ENCODE measurements at places on chromosomes 16 and 17.

DNA sequence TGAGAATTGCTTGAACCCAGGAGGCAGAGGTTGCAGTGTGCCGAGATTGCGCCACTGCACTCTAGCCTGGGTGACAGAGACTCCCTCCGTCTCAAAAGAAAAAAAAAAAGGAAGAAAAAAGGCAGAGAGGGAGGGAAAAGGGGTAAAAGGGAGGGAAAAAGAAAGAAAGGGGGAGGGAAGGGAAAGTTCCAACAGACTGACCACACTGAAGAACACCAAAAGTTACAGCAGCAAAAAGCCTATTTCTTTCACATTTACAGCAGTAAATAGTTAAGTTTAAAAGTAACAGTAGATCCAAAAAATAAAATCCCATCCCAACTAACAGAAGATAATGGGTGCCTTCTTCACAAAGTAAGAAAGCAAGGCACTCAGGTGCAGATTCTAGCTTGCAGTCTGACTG, 36.9 kb upstream of the C17orf78 start:
- DNase-seq, result no peak

DNA sequence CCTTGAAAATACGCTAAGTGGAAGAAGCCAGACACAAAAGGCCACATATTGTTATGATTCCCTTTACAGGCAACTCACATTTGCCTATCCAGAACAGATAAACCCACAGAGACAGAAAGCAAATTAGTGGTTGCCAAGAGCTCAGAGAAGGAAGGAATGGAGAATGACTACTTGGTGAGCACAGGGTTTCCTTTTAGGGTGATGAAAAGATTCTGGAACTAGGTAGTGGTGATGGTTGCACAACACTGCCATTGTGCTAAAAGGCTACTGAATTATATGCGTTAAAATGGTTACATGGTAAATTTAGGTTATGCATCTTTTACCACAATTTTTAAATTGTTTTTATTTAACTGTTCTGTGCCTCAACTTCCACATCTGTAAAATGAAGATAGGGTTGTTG, 4.4 kb downstream of the COPRS start:
- no peak for DNase-seq

DNA sequence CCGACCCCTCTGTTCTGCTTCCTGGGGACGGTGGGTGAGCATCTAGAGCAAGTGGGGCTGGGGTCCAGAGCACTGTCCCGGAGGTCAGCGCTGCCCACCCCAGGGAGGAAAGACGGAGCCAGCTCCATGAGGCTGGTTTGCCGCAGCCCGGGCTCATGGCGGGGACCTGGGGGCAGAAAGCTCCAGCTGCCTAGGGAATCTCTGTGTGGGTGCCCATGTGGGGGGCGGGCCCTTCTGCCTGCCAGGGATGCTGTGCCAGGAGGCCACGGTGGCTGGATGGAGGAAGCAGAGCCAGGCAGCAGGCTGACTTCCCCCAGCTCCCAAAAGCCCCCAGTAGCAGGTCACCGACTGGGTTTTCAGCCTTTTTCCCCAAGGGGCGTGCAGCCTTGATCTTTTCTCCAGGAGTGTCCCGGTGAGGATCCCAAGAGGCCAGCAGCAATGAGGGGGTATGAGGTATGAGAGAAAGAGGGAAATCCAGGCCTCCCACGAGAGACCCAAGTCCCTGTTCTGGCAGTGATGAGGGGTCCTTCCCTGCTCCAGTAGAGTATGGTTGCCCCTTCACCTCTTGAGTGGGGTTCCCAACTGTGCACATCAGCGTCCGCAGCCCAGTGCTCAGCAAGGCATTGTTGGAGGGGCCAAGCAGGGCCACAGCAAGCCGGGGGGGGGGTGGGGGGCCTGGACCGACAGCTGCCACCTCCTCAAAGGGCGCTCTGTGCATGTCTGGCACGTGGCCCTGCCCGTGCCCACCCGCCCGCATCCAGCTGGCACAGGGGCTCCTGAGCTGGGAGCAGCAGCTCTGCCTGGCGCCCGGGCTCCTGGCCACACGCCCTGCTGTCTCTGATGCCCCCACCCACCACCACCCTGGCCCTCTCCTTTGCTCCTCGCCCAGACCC, 15.6 kb upstream of the BCAR1 start:
- no peak for DNase-seq

DNA sequence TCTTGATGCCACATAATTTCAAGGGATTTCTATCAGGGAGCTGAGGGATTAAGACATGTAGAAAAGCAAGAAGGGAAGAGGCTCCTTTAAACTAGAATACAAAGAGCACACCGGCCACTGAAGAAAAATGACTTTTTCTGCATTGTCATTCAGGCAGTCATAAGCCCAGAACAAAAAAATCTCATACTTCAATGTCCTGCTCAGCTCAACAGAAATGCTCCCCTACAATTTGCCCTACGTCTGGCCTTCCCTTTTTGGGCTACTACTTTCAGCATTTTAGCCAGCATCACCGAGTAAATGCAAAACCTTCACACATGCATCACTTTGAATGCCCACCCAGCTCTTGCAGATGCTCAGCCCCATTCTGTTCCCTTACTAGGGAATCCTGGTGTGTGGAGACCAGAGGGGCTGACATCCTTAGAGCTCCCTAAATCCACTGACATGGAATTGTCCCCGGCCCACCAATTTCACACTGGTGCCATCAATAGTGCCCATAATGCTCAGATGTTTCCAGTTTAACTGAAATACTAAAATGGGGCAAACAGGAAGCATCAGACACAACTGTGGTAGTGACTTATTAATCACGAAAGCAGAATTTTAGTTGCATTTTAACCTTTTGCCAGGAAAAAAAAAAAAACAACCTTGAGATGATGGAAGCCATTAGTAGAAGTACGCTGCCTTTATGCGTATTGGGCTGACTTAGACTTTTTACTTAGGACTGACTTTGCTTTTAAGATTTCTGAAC, 2.7 kb downstream of the MAP3K14 start:
- peak; percentile 38 for DNase-seq

DNA sequence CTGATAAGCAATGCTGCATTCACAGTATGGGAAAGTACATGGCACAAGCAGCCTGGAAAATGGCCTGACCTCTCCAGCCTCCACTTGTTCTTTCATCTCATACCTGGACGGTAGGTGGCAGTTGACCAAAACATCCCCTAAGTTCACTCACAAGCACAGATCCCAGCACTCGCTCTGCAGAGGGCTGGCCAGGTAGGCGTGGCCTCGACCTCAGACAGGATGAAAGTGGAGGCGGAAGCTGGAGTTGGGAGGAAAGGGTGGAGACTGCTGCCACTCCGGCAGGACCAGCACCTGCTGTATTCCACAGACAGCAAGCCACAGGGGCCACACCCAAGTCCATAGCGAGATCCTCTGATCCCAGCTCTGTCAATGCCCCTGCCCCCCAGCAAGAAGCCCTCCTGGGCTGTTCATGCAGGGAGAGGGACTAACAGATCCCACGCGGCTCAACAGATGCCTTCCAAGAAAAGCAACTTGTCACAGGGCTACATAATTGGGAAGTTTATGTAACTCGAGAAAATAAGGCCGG, 31.3 kb downstream of the ZCCHC14 start:
- DNase-seq, result peak; percentile 28

- no peak for DNase-seq
Observed at GRCh38 chr16:48246066-48246465, 1.3 kb downstream of the ABCC11 start.

- DNase-seq, result no peak
Observed at GRCh38 chr16:80573700-80574120, 32.9 kb downstream of the DYNLRB2 start.

GRCh38 chr17:74430706-74431567, 951 bp upstream of the GPRC5C start:
- DNase-seq, result no peak

GRCh38 chr16:85300406-85300968, 188.2 kb upstream of the CIBAR2 start:
- no peak for DNase-seq

DNA sequence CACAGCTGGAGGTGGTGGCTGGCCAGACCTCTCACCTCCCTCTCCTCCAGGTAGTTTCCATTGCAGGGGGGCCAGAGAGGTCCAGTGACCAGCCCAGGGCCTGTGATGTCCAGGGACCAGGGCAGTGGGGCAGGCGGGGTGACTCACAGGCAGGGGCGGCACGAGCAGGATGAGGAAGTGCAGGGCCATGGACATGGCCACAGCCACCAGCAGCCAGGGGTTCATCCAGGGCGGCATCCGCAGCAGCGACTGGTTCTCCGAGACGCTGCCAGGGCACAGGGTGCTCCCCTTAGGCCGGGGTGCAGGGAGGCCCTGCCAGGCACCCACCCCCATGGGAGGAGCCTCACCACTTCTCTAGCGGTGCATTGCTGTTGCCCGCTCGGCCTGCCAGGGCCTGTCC, 12.9 kb upstream of the P2RX1 start:
- DNase-seq, result no peak

- no peak for DNase-seq
Observed at GRCh38 chr17:13753771-13754170, 152.0 kb upstream of the HS3ST3A1 start.

DNA sequence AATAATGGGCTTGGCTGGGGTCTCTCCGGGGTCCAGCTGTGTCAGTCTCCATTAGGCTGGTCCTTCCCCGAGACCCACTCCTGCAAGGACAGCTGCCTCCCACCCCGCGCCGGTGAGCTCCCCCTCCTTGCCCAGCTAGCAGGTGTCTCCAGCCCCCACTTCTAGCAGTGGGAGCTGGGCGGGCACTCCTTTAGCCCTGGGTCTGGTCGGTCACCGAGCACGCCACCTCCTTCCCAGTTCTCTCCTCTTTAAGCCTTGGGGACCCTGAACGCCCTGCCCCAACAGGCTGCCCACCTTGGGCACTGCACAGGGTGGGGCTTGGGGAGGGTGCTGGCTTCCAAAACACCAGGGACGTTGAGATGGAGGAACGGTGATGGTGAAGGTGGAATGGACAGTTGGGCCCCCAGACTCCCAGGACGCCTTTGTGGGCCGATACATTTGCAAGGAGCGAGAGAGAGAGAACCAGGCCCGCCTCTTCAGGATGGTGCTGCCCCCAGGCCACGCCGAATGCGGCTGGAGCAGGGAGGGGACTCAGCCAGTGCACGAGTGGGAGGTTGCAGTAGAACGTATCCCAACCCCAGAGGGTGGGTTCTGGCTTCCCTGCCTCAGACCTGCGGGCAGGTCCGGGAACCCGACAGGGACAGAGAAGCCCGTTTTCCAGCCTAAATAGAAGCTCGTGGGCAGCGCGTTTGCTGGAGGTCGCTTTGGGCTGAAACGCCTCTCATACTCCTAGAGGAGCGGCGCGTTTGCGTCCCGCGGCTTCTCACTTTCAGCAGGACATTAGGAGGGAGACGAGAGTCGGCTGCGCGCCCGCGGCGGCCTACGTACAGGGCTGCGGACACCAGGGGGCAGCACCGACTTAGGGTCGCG, 10.7 kb downstream of the TBX2 start:
- peak; percentile 86 for DNase-seq

- no peak for DNase-seq
Observed at GRCh38 chr17:59845595-59846393, 46.9 kb downstream of the TUBD1 start.

GRCh38 chr16:66446737-66447136, 19.6 kb downstream of the BEAN1 start:
- DNase-seq, result no peak

- DNase-seq, result no peak
Observed at GRCh38 chr17:77828749-77829539, 129.6 kb upstream of the TNRC6C start.

- no peak for DNase-seq
Observed at GRCh38 chr17:12316021-12316420, 295.3 kb downstream of the MAP2K4 start.

DNA sequence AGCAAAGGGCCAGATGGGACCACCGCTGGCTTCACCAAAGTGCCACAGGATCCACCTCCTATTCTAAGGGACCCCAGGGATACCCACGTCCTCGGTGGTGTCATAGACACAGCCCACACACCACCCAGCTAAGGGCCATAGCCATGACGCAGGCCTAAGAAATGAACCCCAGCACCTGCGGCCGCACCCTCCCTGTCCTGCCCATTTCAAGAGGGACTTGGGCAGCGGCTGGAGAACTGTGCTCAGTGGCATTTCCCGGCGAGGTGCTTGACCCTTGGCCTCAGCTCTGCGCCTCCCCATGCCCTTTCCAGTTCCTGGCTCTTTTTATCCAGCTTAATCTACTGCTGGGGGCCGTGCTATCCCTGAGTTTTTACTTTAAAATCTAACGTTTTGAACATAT, 27.3 kb downstream of the ZNF778 start:
- DNase-seq, result no peak

DNA sequence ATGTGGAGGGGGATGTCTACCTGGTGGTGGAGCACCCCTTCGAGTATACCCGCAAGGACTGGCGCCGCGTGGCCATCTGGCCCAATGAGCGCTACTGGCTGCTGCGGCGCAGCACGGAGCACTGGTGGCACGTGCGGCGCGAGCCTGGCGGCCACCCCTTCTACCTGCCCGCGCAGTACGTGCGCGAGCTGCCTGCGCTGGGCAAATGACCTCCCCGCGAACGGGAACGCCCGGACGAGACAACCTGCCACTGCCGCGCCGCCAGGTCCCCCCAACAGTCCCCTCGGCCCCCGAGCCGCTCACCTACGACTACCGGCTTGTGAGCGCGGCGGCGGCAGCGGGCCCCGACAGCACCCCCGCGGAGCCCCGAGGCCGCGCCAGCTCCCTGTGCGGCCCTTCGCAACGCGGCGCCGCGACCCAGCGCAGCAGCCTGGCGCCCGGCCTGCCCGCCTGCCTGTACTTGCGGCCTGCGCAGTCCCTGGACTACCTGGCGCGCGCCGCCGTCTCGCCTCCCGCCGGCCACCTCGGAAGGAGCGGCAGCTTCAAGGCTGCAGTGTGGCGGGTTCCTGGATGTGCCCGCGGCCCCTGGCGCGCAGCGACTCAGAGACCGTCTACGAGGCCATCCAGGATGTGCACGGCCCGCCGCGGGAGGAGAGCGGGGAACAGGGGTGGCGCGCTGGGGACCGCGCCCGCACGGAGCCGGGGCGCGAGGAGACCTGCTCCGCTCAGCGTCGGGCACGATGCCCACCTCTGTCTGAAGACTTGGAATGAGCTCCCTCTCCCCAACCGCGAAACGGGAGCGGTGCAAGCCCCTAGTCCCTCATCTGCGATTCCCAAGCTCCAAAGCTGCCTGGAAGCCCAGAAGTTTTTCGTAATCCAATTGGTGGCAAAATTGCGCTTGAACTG, 48.7 kb upstream of the AMZ2 start:
- DNase-seq, result peak; percentile 68

- no peak for DNase-seq
Observed at GRCh38 chr17:20232611-20233010, 223.5 kb downstream of the SPECC1 start.

DNA sequence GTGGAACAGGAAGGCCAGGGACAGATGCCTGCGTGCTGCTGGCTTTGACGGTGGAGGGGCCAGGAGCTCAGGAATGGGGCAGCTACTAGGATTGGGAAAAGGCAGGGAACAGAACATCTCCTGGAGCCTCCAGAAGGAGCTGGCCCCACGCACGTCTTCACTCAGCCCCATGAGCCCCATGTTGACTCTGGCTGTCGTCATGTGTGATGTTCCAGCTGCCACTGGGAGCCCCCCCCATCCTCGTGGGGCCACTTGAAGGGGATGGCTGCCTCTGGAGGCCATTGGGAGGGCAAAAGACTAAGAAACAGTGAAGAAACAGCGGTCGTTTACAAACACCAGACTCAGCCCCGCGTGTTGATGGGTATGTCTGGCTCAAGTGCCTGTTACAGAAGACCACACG, 18.5 kb upstream of the APRT start:
- no peak for DNase-seq
